GM23248 (cell line): ENCODE measurements at places on chromosomes 5 and 9. TPM values are rescaled to one million over a fixed set of nuclear protein-coding genes. Genes with fewer than 3 reads are reported as not detected.
A peak's percentile ranks its signal among the peaks of the same experiment; 100 is the strongest.

The AP3S1 gene
- total RNA-seq = 430 and 550 TPM in 2 replicates

The ACSL6 gene
- 0.11 TPM in 1 of 2 replicates, not detected in the other for total RNA-seq

The HACD4 gene
- 4.7 and 7.5 TPM in 2 replicates for total RNA-seq

The SPINK5 gene
- total RNA-seq = not detected in 2 replicates

The CANX gene
- 466 and 488 TPM in 2 replicates for total RNA-seq

The MARCHF3 gene
- 3.8 and 4.8 TPM in 2 replicates for total RNA-seq

- no peak overlapping the region for H3K4me3 ChIP-seq
- H3K4me1 ChIP-seq = no peaks in the 10 kb centered on the region
- H3K27ac ChIP-seq = no peak overlapping the region
- H3K36me3 ChIP-seq = no peaks in the 10 kb centered on the region
Measured at GRCh38 chr9:98563988-98564387, 144.7 kb downstream of the GABBR2 start.

DNA sequence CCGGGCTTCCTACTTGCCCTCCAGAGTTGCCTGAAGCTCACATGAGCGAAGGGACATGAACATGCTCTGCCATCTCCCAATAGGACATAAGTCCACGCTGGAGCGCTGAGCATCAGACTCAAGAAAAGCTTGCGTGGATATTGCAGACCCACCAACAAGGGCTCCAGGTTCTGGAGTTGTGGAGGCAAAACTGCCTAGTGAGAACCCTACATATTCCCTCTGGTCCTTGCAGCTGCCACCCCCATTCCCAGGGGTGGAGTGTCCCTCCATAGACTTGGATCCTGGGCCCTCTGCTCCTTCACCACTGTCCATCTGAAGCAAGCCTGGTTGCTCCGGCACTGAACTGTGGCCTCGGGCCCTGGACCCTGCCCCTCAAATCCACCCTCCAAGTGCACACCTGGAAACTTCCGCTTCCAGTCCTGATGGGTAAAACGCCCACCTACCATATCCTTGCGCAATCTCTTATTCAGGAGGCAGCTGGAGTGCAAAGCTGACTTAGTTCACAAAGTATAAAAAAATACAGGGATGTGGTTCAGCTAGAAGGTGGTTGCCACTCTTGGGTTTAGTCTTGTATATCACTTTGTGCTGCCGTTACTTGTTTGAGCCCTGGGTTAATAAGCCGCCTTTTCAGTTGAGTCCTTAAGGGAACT lies 28.0 kb downstream of the HRH2 start:
- no peak overlapping the region for H3K4me3 ChIP-seq
- no peak overlapping the region for H3K27ac ChIP-seq
- DNase-seq = no peak
- no peaks in the 10 kb centered on the region for H3K27me3 ChIP-seq
- no peaks in the 10 kb centered on the region for H3K36me3 ChIP-seq

- no peaks in the 10 kb centered on the region for H3K36me3 ChIP-seq
- DNase-seq = peak; percentile 13
- H3K4me1 ChIP-seq = 0 out of 2 replicates have a peak, but pooled peaks cover 10% of the 10 kb centered on the region
- no peak overlapping the region for H3K27ac ChIP-seq
- no peak overlapping the region for H3K4me3 ChIP-seq
Measured at GRCh38 chr9:105479846-105480245, 32.0 kb downstream of the FSD1L start.

DNA sequence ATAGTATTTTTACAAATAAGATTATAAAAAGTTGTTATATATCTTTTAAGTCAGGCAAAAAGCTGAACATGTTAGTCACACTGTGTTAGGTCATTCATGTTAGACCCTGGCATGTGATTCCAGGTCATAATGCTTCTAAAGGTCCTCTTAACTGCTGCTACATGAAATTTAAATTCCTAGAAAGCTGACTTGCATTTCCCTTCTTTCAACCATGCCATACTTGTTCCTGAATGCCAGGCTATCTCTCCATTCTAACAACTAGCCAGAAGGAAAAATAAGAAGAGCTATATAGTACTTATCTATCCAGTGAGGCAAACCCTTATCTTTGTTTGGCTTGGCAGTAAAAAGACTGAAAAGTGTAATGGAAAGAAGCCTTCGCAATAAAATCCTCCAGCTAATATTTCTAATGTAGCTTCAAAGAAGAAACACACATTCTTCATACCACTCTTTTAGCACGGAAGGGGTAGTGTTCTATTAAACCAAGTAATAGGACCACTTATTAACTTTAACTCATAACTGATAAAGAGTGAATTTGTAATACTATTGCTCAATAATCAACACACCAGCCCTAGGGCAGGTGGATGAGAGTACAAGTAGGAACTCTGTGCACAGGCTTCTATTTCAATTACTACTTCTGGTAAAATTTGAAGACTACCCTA lies 310.2 kb downstream of the PDE4D start:
- H3K27ac ChIP-seq = no peak overlapping the region
- H3K4me1 ChIP-seq = peaks cover 16% of the 10 kb centered on the region; the same call in 1 of the 2 replicates
- no peaks in the 10 kb centered on the region for H3K36me3 ChIP-seq

- no peaks in the 10 kb centered on the region for H3K27me3 ChIP-seq
- no peak overlapping the region for H3K27ac ChIP-seq
- no peaks in the 10 kb centered on the region for H3K36me3 ChIP-seq
- no peak overlapping the region for H3K4me3 ChIP-seq
- DNase-seq = no peak
Measured at GRCh38 chr5:158929552-158930218, 170.0 kb downstream of the EBF1 start.

DNA sequence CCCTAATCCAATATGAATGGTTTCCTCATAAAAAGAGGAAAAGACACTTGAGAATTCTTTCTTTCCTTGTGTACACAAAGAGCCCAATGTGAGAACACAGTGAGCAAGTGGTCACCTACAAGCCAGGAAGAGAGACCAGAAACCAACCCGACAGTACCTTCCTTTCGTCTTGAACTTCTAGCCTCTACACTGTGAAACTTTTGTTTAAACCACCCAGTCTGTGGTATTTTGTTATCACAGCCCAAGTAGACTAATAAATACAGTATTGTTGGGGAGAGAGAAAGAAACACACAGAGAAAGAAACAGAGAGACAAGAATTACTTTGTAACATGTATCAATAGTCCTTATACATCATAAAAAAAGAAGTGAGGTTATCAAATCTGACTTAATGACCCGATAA lies 37.2 kb downstream of the CENPK start:
- no peak overlapping the region for H3K27ac ChIP-seq
- no peaks in the 10 kb centered on the region for H3K4me1 ChIP-seq
- H3K36me3 ChIP-seq = no peaks in the 10 kb centered on the region
- H3K4me3 ChIP-seq = no peak overlapping the region
- no peaks in the 10 kb centered on the region for H3K27me3 ChIP-seq

GRCh38 chr5:119022017-119022745 lies 33.8 kb upstream of the DTWD2 start:
- H3K4me1 ChIP-seq = peaks cover 6% of the 10 kb centered on the region; the same call in 1 of the 2 replicates
- DNase-seq = peak; percentile 58
- no peak overlapping the region for H3K4me3 ChIP-seq
- no peak overlapping the region for H3K27ac ChIP-seq
- H3K36me3 ChIP-seq = no peaks in the 10 kb centered on the region

DNA sequence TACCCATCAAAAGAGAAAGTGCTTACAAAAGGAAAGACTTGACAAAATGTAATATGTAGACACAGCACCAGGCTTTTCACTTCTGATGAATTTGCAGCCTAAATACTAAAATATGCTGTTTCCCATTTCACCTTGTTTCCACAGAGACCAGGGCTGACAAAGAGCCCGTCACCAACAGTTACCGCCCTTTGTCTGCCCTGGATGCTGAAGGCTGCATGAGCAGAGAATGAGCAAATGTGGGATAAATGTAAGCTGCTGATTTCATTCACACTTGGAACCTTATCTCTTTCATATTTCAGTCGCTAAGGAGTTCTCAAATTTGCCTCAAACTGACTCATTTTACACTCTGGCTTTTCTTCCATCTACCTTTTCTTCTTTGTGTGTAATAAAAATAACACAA lies 213.9 kb downstream of the TMEM167A start:
- H3K27ac ChIP-seq = no peak overlapping the region
- H3K36me3 ChIP-seq = no peaks in the 10 kb centered on the region

- peaks cover 51% of the 10 kb centered on the region for H3K36me3 ChIP-seq
- peaks cover 87% of the 10 kb centered on the region for H3K4me1 ChIP-seq
- H3K27ac ChIP-seq = 0 out of 2 replicates have a peak overlapping the region, but pooled peaks have one; percentile 88
Measured at GRCh38 chr5:149493316-149493715, 57.9 kb downstream of the CSNK1A1 start.

- H3K36me3 ChIP-seq = no peaks in the 10 kb centered on the region
- peaks cover 5% of the 10 kb centered on the region; the same call in 1 of the 2 replicates for H3K4me1 ChIP-seq
- H3K27me3 ChIP-seq = no peaks in the 10 kb centered on the region
- DNase-seq = no peak
- H3K4me3 ChIP-seq = no peak overlapping the region
Measured at GRCh38 chr9:134209731-134210311, 45.5 kb upstream of the RNU6ATAC start.
